ENCODE measurements at places on chromosomes 16 and 17.

DNA sequence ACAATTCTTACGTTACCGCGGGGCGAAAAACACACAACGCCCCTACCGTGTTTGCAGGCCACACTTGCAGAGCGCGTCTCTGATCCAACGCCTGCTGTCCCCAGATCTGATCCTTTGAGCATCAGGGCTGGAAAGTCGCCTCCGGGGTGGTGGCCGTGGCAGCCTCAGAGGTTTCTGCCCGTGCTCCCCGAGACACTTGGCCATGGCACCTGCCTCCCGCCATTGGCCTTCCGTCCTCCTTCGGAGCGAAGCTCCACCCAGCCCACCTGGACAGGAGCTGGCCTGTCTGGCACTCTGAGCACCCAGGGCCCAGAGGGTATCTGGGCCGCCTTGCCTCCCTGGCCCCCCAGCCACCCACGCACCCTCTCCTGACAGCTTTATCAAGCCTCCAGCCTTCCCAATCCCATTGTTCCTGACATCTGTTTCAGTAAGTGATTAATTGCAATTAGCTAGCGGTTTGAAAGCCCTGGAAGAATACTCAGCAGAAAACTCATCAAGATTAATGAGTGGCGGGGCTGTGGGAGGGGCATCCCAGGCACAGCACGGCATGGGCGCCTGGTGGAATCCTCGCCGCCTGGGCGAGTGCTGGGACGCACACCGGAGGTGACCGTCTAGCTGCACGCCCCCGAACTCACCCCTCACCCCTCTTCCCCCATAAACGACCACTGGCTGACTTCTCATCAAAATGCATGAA lies 181.5 kb upstream of the GSE1 start:
- no peak for DNase-seq

DNA sequence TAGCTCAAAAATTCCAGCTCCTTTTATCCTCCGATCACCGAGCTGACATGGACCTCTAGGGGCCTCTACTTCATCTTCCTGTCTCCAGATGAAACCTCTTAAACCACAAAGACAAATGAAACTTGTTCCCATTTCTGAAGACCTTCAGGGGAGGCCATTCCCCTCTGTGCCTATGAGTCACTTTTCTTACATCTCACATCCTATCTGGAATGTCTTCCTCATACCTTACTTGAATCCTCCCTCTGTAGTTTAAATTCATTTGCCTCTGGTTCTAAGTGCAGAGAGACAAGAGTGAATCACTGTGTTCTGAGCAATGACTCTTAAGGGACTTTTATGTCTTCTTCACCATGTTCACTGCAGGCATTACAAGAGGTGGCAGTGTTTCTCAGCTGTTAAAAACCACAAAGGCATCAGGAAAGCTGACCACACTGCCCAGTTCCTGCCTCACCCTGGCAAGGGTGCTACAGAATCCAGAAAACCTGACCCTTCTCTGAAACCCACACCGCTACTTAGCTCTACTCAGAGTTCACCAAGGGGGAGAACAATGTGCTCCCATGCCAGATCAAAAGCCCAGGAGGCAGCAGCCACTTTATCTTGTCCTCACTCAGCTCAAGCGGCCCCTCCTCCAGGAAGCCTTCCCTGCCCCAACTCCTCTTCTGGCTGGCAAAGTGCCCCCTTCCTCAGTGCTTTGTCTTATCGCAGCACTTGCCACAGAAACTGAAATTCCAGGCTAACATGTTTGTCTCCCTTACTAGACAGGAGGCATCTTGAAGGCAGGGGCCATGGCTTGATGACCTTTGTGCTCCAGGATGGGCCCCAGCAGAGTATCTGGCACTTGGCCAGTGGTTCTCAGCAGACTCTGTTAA lies 6.4 kb downstream of the CUEDC1 start:
- DNase-seq: peak; percentile 95

- no peak for DNase-seq
Measured at GRCh38 chr16:19929062-19929511, 44.4 kb upstream of the GPRC5B start.

- no peak for DNase-seq
Measured at GRCh38 chr16:25419153-25419552, 161.5 kb upstream of the ZKSCAN2 start.

- DNase-seq: no peak
Measured at GRCh38 chr17:77254951-77255825, 114.4 kb downstream of the SEC14L1 start.

GRCh38 chr17:28405632-28406472 lies at the start of gene SLC46A1:
TSS of gene SLC46A1 (minus strand) at chr17:28406212. CDS start at chr17:28406114, 98 bp downstream.
- DNase-seq: no peak

GRCh38 chr17:53619025-53619424 lies 203.7 kb upstream of the KIF2B start:
- DNase-seq: no peak

- no peak for DNase-seq
Measured at GRCh38 chr17:43332230-43332629, 66.6 kb upstream of the ARL4D start.

- no peak for DNase-seq
Measured at GRCh38 chr17:40433551-40434415, 9.5 kb upstream of the IGFBP4 start.

GRCh38 chr17:12979246-12979645 lies 38.6 kb downstream of the ELAC2 start:
- no peak for DNase-seq

DNA sequence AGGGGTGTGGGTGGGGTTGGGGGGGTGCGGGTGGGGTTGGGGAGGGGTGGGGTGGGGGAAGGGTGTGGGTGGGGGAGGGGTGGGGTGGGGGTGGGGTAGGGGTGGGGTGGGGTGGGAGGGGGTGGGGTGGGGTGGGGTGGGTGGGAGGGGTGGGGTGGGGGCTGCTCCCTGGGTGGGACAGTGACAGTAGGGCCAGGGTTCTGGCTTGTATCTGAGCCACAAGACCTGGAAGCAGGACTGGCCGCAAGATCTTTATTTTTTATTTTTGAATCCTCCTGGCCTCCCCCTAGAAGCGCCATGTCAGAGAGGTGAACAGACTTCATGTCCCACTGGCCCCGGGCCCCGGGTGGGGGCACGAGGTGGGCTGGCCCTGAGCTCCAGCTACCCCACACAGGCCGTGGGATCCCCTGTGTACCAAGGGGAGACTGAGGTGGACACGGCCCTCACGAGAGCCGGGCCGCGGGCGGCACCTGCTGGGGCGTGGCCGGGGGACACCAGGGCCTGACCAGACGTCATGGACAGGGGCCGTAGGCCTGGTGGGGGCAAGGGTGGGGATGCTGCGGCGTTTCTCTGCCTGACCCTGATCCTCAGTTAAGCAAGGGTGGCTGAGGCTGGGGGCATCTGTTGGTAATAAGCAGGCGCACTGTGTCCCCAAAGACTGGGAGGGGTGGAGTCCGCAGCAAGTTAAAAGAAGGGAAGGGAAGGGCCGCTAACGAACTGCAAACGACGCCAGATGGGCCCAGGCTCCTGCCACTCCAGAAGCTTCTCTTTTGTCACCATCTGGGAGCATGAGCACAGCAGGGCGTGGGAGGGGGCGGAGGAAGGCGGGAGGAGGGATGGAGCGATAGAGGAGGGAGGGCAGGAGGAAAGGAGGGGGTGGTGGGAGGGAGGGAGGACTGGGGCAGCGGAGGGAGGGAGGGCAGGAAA lies 22.3 kb upstream of the PABPN1L start:
- DNase-seq: no peak

DNA sequence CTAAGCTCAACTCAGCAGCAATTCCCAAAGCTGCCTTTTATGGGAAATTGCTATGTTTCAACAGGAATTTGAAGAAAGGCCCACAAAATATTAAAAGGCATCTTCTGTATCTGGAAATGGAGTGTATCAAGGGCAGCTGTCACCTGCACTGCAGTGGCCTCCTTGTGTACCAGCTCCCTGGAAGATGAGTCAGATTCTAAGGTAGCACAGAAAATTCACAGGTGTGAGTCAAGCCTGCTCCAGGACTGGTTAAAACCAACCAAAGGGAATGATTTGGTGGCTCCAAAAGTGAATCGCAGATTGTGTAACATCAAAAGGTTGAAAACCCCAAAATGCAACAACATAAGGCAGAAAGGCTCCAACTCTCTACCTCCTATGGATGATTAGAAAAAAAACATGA lies 296.4 kb downstream of the GRIN2A start:
- no peak for DNase-seq

DNA sequence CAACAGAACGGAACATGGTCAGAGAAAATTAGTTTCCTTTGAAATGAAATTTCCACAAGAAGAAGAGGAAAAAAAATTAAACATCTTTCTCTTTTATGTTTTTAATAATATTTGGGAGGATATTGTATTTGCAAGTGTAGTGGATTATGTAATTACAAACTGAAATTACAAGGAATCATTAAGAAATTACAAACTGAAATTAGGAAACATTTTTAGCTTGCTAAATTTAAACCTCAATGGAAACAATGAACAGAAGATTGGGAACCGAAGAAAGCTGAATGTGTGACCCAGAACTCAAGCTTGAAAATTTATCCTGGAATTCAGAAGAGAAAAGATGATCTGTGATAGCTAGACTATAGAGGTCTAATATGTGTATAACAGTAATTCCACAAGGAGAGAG lies 4.4 kb upstream of the PIK3R5 start:
- DNase-seq: no peak

- DNase-seq: no peak
Measured at GRCh38 chr16:78650339-78651074, 551.1 kb downstream of the WWOX start.
